Activated naive CD8-positive, alpha-beta T cell treated with anti-CD3 and anti-CD28 coated beads, Interleukin-2, amount 10 ng/mL, durations not matched to agents 7 days and 5 days (primary cell): ENCODE measurements at places on chromosomes 16 and 17. TPM values are rescaled to one million over a fixed set of nuclear protein-coding genes. Genes with fewer than 3 reads are reported as not detected.

- peak; percentile 49 for DNase-seq
Observed at GRCh38 chr17:75404223-75404730, 1.2 kb downstream of the GRB2 start.

DNA sequence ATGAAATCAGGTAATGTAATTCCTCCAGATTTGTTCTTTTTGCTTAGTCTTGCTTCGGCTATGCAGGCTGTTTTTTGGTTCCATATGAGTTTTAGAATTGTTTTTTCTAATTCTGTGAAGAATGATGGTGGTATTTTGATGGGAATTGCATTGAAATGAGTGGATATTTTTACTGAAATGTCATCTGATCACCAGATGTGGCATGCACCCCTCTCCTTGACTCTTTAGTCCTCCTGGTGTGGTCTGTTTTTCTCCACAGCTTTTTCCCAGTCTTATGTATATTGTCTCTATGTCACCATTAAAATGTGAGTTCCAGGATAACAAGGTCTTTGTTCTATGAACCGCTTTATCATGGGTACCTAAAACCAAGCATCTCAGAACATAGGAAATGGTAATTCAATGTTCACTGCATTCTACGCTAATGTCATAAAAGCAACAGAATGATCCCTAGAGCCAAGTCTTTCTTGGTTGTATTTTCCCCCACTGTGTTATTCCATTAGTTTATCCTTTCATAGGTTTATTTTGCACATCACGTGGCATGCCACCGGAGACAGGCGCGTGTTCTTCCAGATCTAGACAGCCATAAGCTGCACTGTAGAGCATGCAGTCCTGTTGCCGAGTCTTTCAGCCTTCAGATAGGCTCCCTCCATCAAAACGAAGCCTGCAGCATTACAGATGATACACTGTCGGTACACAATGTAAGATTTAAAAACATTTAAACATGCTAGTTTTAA lies 172.5 kb downstream of the RPTOR start:
- DNase-seq: no peak

GRCh38 chr17:65515959-65516948 lies 45.2 kb downstream of the AXIN2 start:
- no peak for DNase-seq

DNA sequence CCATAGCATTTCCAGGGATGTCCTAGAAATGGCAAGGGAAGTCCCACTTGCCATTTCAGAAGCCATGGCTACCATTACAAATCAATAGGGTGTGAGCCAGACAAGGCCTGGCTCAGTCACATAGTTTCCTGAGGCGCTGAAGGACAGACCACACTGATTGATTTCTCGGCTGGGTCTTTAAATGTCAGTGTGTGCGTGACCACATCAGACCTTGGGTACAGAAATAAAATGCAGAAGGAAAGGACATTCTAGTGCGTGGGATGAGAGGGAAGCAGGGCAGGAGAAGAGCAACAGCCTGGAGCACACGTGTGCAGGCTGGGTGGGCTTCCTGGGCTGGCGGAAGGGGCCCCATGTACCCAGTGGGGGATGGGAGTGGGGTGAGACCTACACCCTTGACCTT lies 58.7 kb upstream of the LYRM9 start:
- DNase-seq: no peak

PRSS22 gene
- total RNA-seq: not detected

PGAP6 gene
- total RNA-seq: 59.0 TPM
